Testis (tissue), 5 donors: ENCODE measurements at places on chromosomes 4 and X.

GRCh38 chrX:15493118-15493962 lies at the start of gene PIR:
Gene PIR, minus strand, starts transcription at chrX:15493333. Its CDS starts 2,076 bp downstream, at chrX:15491257.
- peak; percentile 90 for DNase-seq

GRCh38 chr4:35526456-35526855 lies 717.9 kb downstream of the ARAP2 start:
- no peak for DNase-seq

- no peak for DNase-seq
Observed at GRCh38 chrX:109954333-109954732, 48.6 kb upstream of the TMEM164 start.

GRCh38 chr4:184540307-184540706 lies 66.0 kb upstream of the IRF2 start:
- DNase-seq, result no peak

DNA sequence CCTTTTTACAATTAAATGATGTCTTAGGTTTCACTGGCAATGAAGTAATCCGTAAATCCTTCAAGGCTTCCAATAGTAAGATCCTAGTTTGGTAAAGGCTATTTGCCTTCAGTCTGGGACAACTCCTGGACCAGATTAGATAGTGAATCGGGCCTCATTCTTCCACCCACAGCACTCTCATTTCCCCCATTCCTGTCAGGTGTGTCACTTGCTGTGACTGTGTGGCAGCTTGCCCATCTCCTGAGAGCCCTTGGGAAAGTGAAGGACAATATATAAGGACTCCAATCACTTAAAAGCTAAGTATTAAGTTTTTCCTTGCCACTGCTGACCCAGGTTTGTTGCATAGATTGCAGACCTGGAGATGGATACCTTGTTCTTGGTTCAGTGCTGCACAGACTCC lies 3.3 kb upstream of the GASK1B start:
- no peak for DNase-seq
